ENCODE measurements at places on chromosomes 5 and 9. TPM values are rescaled to one million over a fixed set of nuclear protein-coding genes. Genes with fewer than 3 reads are reported as not detected.

TEX48 gene
- 0.86 TPM for total RNA-seq

CCDC171 gene
- total RNA-seq = 1.8 TPM

NPR3 gene
- not detected for total RNA-seq

OR2K2 gene
- not detected for total RNA-seq

CARD9 gene
- total RNA-seq = 1.4 TPM

FUBP3 gene
- 49.9 TPM for total RNA-seq

HK3 gene
- 1.3 TPM for total RNA-seq

GFI1B gene
- total RNA-seq = not detected

PLCXD3 gene
- not detected for total RNA-seq

MSX2 gene
- not detected for total RNA-seq

DNAI1 gene
- not detected for total RNA-seq

RBM18 gene
- 37.4 TPM for total RNA-seq

TMEM215 gene
- total RNA-seq = not detected

RELL2 gene
- total RNA-seq = 24.8 TPM

GRCh38 chr5:891117-891836 is 1.3 kb downstream of the BRD9 start:
- no peak for DNase-seq

DNA sequence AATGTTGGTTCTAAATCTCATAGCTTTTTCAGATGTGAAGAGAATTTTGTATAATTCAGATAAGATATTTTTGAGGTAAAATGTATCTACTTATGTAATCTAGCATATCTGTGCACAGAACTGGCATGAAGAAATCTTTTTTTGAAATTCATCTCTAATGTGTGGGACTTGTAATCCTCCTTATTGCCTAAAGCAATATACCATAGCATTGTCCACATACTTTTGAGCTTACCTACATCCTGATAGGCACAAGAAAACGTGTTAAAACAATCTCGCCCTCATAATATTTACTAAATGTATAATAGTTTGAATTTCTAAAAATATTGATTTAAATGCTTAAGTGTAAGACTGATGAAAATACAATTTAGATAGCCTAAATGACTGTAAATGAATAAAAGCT is 1686.5 kb upstream of the ACO1 start:
- DNase-seq = no peak

GRCh38 chr5:173878224-173878967 is 9.8 kb upstream of the CPEB4 start:
- no peak for DNase-seq

DNA sequence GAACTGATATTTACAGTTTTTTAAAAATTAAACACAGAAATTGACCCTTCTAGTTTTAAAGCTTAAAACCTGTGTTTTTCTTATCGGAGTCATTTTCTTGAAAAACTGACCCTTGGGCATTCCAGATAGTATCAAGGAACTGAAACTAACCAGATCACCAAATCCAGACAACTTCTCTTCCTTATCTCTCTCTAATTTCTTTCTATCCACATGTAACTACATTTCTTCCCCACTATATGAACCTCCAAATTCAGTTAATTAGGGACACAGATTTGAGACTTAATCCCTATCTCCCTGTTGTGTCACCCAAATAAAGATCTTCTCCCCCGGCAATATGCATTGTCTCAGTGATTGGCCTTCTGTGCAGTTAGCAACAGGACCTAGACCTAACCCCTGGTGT is 1643.0 kb upstream of the CDH6 start:
- DNase-seq = no peak

DNA sequence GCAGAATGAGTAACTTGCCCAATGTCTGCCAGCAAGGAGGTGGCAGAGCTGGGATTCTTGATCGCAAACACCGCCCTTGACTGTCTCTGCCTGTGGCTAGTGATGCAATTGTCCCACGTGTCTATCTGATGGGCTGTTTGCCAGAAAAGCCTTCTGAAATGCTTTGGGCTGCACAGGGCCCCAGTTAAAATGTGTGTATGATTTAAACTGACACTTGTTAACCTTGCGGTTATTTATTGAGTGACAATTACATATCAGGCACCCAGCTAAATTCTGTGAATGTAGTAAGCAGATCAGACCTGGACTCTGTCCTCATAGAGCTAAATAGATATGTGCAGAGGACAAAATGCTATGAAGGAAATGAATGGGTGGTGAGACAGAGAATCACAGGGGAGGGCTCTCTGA is 11.6 kb upstream of the IL12B start:
- DNase-seq = peak; percentile 64

- no peak for DNase-seq
Measured at GRCh38 chr5:107134931-107135330, 535.8 kb downstream of the EFNA5 start.

- no peak for DNase-seq
Measured at GRCh38 chr9:87007711-87008366, 60.5 kb upstream of the GAS1 start.

DNA sequence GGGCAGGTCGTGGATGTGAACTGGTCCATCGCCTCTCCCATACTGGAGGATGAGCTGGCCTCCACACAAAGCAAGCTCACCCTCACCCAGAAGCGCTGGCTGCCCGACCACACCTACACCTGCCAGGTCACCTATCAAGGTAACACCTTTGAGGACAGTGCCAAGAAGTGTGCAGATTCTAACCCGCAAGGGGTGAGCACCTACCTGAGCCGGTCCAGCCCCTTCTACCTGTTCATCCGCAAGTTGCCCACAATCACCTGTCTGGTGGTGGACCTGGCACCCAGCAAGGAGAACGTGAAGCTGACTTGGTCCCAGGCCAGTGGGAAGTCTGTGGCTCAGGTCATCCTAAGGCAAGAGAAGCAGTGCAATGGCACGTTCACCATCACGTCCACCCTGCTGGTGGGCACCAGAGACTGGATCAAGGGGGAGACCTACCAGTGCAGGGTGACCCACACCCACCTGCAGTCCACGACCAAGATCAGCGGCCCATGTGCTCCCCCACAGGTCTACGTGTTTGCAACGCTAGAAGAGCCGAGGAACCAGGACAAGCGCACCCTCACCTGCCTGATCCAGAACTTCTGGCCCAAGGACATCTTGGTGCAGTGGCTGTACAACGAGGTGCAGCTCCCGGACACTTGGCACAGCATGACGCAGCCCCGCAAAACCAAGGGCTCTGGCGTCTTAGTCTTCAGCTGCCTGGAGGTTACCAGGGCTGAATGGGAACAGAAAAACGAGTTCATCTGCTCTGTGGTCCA is 71.3 kb downstream of the INSL6 start:
- no peak for DNase-seq

GRCh38 chr5:114686356-114686755 is 324.5 kb downstream of the KCNN2 start:
- no peak for DNase-seq

GRCh38 chr5:158958021-158958994 is 141.4 kb downstream of the EBF1 start:
- DNase-seq = no peak

DNA sequence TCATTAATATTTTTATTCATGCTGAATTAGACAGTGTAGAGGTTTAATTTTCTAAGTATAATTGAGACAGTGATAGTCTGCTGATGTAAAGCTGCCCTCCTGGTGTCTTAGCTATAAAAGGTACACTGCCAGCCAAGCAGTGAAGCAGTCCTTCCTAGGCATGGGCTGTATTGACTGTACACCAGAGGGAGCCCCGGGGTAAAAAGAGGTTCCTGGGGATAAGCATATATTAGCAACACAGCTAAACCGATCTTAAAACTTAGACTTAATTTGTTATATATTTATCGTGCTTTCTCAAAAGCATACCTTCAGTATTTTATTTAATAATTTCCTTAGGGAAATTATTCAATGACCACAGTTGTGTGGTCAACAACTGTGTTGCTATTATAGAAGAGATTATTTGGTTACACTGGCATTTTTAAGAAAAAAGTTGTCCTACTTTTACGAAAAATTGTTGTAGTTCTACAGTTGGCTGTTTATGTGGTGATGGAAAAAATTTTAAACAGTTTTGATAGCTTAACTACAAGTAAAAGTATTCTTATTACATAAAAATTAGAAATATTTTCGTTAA is 68.8 kb downstream of the ELL2 start:
- no peak for DNase-seq

GRCh38 chr9:127346584-127346983 is 50.4 kb upstream of the SLC2A8 start:
- DNase-seq = no peak

GRCh38 chr5:175654339-175654738 is 3.5 kb upstream of the HRH2 start:
- no peak for DNase-seq

GRCh38 chr9:36871606-36872005 is 162.5 kb downstream of the PAX5 start:
- DNase-seq = no peak

DNA sequence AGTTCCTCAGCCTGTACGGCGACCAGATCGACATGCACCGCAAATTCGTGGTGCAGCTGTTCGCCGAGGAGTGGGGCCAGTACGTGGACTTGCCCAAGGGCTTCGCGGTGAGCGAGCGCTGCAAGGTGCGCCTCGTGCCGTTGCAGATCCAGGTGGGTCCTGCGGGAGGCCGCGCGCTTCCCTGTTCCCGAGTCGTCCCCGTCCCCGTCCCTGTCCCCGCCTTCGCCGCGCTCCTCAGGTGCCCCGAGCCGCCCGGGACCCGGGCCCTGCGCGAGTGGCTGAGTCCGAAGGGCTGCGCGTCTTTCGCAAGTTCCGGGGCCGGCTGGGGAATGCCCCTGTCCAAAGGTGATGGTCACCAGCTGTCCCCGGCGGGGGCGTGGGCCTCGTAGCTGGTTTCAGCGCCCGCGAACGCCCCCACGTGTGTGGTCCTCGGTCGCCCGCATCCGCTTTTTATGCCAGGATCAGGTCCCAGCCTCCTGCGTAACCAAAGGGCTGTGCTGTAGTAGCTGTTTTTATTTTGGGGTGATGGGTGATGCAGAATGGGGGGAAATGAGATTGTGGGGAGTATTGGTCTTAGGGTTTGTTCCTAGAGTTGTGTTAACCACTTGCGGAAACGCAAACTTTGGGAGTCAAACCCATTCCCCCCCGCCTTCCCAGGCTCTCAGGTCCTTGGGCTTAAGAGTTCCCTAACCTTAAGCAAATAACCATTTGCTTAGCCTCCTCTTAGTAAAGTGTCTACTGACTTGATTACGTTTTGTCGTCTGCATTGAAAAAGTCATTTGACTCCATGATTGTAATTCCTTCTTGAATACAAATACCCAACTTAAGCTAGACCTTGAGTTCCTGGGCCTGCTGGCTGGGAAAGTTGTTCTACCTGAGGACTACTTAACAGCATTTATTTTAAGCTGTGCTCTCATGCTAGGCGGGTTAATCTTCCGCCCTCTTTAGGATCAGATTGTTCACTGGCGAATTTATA is 663 bp downstream of the ISOC1 start:
- DNase-seq = peak; percentile 49

GRCh38 chr9:99572567-99572966 is 249.1 kb upstream of the NR4A3 start:
- DNase-seq = no peak

GRCh38 chr5:107401470-107402122 is 269.1 kb downstream of the EFNA5 start:
- DNase-seq = no peak
